Omental fat pad (tissue), 4 donors: ENCODE measurements at places on chromosomes 3 and 15. TPM values are rescaled to one million over a fixed set of nuclear protein-coding genes. Genes with fewer than 3 reads are reported as not detected.

DNA sequence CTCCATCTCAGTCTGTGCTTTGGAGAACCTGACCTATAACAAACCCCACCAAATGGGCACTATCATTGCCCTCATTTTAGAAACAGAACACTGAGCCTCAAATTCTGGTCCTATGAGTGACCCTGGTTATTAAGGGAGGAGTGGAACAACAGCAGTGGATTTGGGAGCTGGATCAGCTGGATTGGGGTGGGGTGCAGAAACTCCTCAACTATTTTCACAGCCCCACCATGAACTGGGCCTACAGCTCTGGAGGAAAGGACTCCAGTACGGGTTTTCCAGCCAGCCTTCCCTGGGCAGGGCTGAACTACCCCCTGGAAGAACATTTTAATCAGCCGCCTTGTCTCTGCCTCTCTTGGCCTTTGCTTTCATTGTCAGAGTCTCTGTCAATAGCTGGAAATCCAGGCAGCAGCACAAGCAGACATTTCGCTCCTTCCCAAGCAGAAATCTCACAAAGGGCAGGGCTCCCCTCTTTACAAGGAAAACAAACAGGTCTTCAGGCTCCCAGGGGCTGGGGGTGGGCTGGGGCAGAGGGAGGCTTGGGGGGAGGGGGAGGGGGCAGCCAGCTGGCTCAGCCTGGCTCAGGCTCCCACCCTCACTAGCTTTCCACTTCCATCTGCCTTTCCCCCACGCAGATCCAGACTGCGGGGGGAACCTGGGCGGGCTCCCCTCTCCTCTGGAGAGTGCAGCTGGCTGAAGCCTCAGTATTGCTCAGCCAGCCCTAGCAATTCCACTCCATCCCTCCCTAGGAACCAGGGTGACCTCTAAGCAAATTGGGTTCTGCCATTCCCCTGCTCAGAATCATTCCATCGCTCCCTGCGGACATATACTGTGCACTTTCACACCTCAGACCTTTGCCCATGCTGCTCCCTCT is 13.7 kb upstream of the TLE3 start:
- no peak for DNase-seq

DNA sequence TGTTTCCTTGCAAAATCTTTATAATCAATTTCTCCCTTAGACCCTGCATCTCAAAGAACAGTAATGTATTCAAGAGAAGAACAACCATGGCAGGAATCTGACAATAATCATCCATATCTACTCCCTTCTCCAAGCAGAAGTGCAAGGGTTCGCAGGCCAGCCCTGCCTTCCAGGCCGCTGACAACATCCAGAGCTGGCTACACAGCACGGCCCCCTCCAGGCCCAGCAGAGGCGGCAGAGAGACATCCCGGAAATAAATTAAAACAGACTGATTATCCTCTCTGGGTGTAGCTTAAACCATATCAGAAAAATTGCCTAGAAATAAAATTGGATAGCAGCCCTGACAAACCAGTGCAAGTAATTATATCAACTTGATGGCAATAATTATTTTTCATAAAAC is 223.3 kb downstream of the FAM43A start:
- no peak for DNase-seq

DNA sequence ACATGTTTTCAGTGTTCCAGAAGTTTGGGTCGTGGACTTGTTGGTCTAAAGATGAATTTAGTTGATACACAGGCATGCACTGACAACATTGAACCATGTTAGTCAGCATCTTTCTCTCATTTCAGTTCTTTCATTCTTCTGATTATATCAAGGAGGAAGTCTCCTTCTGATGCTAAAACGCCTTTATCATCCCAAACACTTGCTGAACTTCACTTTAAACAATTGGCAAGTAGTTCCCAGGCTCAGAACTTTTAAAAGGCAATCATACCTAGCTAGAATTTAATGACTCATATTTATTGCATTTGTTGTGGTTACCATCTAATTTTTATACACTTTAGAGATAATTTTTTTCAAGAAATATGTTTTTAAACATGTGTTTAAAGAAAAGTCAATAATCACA is 15.9 kb downstream of the LMCD1 start:
- no peak for DNase-seq

DNA sequence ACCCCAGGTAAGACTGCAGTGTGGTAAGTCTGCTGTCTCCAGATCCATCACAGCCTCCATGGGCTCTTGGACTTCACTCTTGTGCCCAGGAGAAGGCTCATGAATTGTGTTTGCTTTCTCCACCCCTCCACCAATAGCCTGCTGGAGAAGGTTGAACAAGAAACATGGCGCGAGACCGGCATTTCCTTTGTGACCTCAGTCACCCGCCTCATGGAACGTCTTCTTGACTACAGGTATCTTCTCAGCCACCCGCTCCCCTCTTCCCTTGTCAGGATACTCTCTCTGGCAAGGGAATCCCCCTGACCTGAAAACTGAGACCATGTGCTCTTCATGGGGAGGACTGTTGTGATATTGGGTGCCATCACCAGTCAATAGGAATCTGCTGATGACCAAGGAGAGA is 52.1 kb upstream of the MANF start:
- no peak for DNase-seq

DNA sequence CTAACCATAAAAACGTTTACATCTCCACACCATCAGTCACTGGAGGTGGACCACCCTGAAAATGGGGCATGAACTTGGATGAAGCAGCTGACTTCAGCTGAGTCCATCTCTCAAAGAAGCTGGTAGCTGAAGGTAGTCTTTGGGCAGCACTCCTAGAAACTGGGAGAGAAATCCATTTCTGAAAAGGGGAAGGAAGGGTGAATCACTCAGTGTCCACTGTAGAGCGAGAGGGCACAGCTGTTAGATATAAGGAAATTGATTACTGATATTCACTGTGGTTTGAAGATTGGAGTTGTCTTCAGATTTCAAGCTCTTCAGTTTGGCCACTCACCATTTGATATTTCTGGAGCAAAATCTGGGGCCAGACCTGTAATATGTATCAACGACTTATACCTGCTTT is 499.0 kb upstream of the UBE2E2 start:
- no peak for DNase-seq

DNA sequence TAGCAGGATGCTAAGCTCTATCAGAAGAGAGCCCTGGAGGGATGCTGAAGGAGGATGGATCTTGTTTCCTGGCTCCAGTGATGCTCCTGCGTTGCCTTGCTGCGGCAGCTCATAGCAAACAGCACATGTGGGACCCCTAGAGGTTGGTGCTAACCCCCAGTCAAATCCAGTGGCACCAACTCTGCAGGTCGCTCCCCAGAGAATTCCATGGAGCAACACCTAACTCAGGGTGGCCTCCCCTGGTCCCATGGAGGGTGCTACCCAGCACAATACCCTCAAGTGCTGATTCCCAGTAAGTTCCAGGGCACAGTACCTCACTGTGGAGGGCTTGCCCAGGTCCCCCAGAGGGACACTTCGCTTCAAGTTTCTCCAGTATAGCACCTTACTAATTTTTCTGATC is 231.2 kb downstream of the NEK10 start:
- DNase-seq, result no peak

DNA sequence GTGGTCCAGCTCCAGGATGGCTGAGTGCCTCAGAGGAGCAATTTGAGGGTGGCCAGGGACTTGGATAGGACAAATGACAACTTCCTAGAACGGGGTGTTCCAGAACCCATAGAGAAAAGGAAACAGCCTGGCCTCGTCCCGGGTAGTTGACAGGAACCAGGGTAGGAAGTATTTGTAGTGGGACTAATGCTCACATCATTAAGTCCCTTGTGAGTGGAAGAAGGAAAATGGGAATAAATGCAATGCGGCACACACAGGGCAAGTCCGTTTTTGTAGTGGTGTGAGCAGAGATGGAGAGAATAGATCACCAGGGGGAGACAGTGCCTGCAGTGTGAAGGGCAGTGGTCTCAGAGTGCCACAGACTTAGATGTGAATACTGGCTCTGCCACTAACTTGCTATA is 19.6 kb downstream of the TIMP4 start:
- no peak for DNase-seq

DNA sequence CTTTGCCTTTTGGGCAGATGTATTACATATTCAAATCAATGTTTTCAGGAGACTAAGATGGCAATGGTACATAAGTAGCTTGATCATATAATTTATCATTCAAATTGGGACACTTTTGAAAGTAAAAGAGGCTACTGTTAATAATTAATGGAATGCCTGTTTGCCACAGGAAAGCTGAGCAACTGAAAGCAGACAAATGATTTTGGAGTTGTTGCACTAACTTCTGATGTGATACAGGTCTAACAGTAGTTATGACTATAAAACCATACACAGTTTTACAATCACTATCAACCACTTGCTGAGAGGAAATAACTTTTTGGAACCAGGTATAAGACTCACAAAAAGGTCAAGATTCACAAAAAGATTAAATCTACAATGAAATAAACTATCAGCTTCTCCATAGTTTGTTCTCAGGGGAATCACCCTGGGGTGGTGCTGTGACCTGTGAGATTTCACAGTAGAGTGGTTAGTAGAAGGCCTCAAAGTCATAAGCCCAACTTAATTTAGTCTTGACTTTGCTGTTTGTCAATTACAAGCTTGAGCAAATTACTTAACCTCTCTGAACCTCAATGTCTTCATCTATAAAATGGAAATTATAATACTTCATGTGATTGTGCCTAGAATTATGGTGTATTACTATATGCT is 42.7 kb downstream of the HHLA2 start:
- DNase-seq, result no peak

- no peak for DNase-seq
Observed at GRCh38 chr15:65289261-65289854, 2.7 kb upstream of the PARP16 start.

DNA sequence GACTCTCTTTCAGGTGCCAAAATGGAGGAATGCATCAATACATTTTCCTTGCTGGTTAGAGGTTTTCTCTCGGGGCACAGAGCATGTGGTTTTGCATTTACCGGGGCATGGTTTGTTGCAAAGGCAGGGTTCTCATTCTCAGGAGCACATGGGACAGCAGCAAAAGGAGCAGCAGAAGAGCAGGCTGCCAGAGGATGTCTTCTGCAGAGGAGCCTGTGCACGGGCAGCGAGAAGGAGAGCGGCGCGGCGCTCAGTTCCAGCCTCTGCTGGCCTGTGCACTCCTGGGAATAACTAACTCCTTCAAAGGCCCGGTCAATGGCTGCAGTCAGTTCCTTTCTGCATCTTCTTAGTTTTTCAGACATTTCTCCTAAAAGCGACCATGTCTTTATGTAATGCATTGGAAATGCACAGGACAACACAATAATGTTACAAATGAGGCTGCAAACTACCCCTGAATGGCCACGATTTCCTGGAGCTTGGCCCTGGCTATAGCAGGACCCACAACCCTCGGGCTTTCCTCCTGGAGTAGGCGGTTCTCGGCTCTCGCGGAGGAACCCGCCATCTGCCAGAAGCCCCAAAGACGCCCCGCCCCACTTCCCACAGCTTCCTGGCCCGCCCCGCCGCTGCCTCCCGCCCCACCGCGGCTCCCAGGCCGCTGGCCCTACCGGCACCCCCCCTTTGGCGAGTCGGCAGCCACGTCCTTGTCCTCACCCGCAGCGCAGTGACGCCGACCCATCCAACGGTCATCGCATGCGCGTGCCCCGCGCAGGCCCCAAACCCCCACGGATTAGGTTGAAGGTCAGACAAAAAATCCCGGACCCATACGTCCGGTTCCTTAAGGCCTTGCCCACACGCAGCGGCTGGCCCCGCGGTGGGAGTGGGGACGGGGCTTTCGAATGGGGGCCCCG is at the start of gene C3orf62:
Gene C3orf62 (minus strand): TSS at position 758 of the 908 bp plus-strand sequence. CDS start 360 bp downstream, at position 398.
- peak; percentile 71 for DNase-seq

DNA sequence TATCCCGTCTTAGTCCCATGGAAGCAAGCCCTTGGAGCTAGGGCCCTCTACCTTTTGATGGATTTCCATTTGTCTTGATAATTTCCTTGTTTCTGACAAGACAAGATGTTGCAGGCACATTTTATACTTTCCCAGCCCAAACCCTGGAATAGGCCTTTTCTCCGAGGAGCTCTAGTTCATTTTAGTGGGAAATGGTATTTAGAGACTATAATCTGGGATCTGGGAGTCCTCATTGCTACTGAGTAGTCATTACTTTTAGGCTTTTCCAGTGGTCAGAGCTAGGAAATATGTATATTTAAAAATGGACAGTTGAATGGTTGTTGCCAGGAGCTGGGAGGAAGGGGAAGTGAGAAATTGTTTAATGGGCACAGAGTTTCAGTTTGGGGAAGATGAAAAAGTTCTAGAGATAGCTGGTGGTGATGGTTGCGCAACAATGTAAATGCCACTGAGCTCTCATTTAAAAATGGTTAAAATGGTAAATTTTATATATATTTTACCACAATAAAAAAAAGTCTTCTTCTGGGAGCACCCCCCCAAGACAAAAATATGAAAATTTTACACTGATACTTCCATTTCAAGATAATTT is 31.6 kb downstream of the MLH1 start:
- DNase-seq, result no peak

DNA sequence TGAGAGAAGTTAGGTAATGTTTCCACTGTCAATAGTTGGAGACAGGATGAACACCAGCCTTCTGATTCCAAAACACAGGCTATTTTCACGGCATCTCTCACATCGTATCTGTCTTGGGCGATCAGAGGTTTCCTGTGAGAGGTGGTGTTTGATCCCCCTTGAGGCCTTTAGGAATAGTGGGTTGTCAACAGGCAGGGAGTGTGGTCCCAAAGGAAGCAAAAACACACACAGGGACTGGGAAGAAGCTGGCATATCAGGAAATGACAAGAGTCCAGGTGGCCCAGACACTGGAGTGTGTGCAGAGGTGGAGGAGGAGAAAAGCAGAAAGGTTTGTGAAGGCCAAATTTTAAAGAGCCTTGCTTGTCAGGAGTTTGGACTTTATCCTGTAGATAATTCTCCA is 6.6 kb upstream of the MAGEF1 start:
- DNase-seq, result no peak

DPPA2 gene
- total RNA-seq, result not detected
